ENCODE measurements at places on chromosomes 11 and 22. TPM values are rescaled to one million over a fixed set of nuclear protein-coding genes. Genes with fewer than 3 reads are reported as not detected.

- no peak for DNase-seq
Measured at GRCh38 chr11:69360606-69361005, 66.7 kb downstream of the MYEOV start.

HBG1 gene
- total RNA-seq, result 612 TPM

PPP1R14B gene
- 106 TPM for total RNA-seq

- no peak for DNase-seq
Measured at GRCh38 chr22:40426594-40427333, 56.4 kb downstream of the SGSM3 start.

GRCh38 chr11:78742430-78742829 is 167.8 kb upstream of the NARS2 start:
- no peak for DNase-seq
